ENCODE measurements at places on chromosomes 3 and 15. TPM values are rescaled to one million over a fixed set of nuclear protein-coding genes. Genes with fewer than 3 reads are reported as not detected.

DNA sequence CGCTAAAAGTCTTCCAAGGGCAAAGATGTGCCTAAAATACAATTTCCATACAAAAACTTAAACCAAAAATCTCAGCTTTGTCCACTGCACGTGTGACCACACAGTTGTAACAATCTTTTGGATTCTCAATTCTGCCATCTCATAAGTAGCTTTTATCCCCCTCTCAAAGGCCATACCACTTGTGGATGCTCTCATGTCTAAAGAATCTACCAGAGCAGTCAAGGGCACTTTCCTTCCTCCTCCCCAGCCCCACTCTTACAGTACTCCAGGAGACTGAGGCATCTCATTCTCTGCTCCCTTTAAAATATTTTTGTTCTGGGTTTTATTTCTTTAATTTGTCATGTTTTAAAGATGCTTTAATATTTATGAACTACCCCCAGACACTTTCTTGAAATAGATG lies 102.3 kb upstream of the PFN2 start:
- no peak for DNase-seq

DNA sequence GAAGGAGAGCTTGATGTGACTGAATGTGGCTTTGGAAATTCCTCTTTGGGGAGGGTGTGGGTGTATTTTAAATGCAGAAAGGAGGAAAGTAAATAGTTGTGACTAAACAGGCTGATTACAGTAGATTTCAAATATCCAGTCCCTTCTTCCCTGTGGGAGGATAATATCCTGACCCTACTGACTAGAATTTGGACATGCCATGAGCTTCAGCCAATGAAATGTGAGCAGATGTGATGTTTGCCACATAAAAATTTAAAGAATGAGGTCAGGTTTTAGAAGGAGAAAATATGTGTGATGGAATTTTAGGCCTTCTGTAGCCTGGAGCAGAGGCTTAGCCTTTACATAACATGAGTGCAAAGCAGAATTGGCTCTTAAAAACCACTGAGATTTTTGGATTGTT lies 1218.9 kb downstream of the ROBO2 start:
- no peak for DNase-seq

GRCh38 chr15:33907326-33907725 lies 61.0 kb upstream of the CHRM5 start:
- no peak for DNase-seq

KBTBD13 gene
- not detected for total RNA-seq

Data from T-helper 17 cell (primary cell).